ENCODE measurements at places on chromosomes 12 and 14.

- no peak for DNase-seq
These were observed 7.2 kb downstream of the ANKS1B start for GRCh38 chr12:99977550-99977949.

DNA sequence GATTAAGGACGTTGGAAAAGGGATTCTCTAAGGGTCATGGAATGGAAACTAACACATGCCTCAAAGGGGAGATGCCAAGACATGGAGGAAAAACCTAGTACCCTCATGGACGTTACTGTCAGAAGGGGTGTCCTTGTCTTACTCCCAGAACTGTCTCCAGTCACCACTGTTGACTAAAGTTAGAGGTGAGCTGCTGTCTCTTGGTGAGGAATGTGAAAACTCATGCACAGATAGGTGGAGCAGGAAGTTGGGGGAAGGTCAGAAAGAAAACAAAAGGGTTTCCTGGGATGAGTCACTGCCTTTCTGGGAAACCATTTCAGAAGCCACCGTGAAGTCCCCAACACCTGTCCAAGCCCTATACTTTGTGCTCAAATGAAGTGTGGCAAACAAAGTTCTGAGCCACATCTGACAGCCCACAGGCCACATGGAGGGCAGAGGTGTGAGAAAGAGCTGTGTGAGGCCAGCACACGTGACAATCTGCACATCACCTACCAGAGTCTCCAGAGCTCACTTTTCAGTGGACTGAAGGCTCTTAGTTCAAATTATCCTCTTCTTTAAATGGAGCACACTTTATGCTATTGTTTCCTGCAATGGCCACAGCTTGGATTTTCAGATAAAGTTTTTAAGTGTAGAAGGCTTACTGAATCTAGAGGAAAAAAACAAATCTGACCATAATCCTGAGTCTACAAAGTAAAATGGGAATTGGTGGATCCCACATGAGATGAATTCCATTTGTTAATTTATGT is 92.9 kb upstream of the EGLN3 start:
- DNase-seq: peak; percentile 42

DNA sequence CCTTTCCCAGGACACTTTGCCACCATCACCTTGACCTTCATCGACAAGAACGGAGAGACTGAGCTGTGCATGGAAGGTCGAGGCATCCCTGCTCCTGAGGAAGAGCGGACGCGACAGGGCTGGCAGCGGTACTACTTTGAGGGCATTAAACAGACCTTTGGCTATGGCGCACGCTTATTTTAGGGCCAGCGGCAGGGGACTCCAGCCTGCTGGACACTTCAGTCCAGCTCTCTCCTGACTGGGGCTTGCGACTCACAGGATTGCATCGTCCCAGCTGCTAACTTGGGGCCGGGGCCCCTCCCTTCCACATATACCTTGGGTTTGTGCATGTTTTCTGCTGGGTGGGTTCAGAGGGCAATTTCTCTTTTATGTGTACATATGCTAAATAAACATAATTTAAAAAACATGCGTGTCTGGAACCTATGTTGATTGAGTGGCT is 11.2 kb downstream of the AHSA1 start:
- DNase-seq: no peak

DNA sequence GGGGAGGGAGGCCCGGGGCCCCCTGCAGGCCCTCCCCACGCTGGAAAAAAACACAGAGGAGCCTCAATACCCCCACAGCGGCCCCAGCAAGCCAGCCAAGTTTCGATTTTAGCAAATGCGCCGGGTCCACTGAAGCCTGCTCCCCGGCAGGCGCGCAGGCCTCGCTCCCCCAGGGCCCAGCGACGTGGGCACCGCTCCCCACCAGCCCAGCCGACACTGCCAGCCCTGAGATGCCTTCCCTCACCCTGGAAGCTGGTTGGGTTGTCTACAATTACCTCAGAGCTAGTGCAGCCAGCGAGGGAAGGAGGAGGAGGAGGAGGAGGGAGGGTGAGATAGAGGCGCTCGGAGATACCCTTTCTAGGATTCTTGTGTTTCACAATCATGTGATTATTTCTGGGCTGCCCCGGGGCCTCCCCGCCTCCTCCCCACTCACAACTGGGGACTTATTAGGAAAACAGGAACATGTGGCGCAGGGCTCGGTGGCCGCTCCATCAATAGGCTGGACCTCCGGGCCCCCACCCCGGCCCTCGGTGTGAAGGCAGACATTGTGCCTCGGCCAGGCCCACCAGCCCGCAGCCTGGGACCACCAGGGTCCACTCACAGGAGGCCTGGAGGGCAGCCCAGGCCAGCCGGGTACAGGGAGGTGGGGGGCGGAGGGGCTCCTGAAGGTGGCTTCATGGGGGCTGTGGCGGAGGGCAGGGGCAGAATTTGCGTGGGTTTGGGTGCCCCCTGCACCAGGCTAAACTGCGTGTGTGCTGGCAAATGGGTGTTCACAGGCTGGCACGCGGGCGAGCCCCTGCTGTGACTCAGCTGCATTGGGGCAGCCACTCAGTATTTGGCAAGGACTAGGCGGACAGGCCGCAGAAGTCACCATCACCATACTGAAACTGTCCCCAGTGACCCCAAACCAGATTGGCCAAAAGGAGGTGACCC is 109.9 kb downstream of the NCOR2 start:
- peak; percentile 80 for DNase-seq

DNA sequence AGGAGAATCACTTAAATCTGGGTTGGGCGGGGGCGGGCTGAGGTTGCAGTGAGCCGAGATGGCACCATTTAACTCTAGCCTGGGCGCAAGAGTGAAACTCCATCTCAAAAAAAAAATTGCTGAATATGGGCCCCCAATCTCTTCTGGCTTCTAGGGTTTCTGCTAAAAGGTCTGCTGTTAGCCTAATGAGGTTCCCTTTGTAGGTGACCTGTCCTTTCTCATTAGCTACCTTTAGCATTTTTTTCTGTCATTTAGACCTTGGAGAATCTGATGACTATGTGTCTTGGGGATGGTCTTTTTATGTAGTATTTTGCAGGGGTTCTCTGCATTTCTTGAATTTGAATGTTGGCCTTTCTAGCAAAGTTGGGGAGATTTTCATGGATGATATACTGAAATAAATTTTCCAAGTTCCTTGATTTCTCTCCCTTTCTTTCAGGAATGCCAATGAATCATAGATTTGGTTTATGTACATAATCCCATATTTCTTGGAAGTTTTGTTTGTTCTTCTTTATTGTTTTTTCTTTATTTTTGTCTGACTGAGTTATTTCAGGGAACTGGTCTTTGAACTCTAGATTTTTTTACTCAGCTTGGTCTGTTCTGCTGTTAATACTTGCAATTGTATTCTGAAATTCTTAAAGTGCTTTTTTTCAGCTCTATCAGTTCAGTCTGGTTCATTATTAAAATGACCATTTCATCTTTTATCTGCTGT is 181.5 kb downstream of the TTC6 start:
- DNase-seq: no peak

- DNase-seq: no peak
These were observed 65.1 kb upstream of the DUSP6 start for GRCh38 chr12:89417246-89417977.

DNA sequence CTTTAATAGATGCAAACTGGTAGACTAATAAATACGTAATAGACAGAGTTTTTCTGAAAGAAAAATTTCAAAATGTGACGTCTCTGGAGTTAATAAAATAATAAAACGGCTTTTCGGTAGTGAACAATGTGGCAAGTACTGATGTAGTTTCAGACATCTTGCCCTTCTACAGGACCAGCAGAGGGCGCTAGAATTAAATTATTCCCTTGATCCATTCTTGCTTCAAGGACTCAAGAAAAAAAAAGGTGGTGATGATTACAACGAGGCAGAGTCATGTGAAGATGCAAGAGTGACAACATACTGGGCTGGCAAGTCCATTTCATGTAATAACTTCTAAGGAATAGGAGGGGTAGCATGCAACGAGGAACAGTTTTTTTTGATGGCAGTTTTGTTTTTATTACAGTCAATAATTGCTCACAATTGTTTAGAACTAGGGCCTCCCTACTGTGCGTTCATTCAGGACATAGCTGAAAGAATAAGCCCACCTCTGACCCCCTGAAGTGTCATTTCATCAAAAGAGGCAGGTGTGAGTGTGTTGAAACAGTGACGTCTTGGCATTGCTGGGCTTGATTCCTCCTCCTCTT is 101.0 kb upstream of the GZMB start:
- DNase-seq: peak; percentile 24

GRCh38 chr14:102540315-102541028 is 30.9 kb upstream of the ANKRD9 start:
- DNase-seq: no peak

GRCh38 chr14:69073429-69073828 is 79.5 kb downstream of the DCAF5 start:
- DNase-seq: no peak

GRCh38 chr14:45290547-45290946 is 37.5 kb upstream of the MIS18BP1 start:
- no peak for DNase-seq

GRCh38 chr14:82951171-82951570 is 1417.5 kb upstream of the SEL1L start:
- no peak for DNase-seq

- DNase-seq: no peak
These were observed 19.9 kb downstream of the SLC35F4 start for GRCh38 chr14:57845802-57846531.

GRCh38 chr14:34075042-34075744 is 124.3 kb upstream of the EGLN3 start:
- no peak for DNase-seq

DNA sequence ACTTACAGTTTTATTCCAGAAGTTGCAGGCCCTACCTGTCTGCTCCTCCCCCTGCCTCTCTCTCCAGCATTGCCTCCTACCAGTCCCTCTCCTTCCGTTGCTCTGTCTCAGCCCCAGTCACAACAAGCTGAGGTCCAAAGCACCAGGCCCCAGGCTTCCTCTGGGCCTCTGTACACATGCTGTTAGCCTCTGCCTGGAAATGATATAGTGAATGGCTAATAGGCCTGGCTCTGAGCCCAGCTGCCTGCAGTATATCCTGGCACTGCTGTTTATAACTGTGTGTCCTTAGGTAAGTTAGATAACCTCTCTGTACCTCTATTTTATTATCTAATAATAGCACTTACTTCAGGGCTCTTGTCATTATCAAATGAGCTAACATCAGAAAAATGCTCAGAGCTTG is 114.9 kb upstream of the PWP1 start:
- no peak for DNase-seq

GRCh38 chr12:96396914-96397313 is 3.3 kb downstream of the CDK17 start:
- DNase-seq: no peak

Measured in GM13977 (cell line).